Spleen (tissue), 13 donors: ENCODE measurements at places on chromosomes 16 and 17.
A peak's percentile ranks its signal among the peaks of the same experiment; 100 is the strongest.

- peak; percentile 67 for DNase-seq
Measured at GRCh38 chr16:57622361-57623250, 5.8 kb upstream of the ADGRG1 start.

DNA sequence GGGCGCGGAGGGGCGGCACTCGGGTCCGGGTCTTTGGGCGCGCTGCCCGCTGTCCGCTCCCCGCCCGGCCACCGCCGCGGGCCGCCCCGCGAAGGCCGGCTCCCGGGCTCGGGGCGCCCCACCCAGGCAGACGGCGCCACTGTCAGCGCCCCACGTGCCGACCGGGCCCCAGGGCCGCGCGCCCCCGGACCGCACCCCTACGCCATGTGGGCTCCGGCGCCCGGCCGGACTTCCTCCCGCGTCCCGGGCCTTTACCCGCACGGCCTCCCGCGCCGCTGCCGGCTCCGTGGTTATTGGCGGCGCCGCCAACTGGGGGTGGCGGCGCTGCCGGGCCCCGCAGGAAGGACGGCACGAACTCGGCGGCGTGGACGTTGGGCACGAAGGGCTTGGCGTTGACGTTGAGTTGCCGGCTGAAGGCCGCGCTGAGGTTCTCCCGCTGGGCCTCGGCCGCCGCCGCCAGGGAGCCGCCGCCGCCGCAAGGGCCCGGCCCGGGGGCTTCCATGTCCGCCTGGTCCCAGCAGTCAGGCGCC, 577 bp downstream of the GSPT1 start:
- peak; percentile 92 for DNase-seq

GRCh38 chr16:25097276-25097975, 14.1 kb upstream of the LCMT1 start:
- no peak for DNase-seq

DNA sequence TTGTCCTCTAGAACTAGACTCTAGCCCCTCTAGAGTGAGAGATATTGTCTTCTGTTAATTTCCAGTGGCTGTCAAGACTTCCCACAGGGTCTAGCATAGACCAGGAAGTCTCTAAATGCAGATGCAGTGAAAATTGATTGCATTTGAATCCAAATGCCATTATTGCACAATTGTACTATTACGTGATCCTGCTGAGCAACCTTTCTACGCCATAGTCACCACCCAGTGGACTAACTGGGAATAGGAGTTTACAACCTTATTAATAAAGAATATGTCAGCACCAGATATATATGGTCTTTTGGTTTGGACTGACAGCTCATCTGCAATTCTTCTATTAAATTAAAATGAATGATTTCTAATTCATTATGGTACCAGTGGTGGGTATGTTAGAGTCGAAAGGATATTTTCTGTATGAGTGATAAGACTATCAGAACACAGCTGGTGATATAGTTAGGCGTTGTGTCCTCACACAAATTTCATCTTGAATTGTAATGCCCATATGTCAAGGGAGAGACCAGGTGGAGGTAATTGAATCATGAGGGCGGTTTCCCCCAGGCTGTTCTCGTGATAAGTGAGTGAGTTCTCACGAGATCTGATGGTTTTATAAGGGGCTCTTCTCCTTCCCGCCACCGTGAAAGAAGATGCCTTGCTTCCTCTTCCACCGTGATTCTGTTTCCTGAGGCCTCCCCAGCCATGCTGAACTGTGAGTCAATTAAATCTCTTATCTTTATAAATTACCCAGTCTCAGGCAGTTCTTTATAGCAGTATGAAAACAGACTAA, 138.9 kb upstream of the CA10 start:
- DNase-seq: no peak

GRCh38 chr17:40791111-40791510, 8.6 kb downstream of the KRT28 start:
- no peak for DNase-seq

GRCh38 chr16:11452298-11452697, 107.0 kb downstream of the RMI2 start:
- DNase-seq: peak; percentile 41

- DNase-seq: no peak
Measured at GRCh38 chr17:10574324-10574723, 24.9 kb upstream of the MYH2 start.

GRCh38 chr16:85428168-85428898, 184.8 kb upstream of the GSE1 start:
- peak; percentile 85 for DNase-seq

DNA sequence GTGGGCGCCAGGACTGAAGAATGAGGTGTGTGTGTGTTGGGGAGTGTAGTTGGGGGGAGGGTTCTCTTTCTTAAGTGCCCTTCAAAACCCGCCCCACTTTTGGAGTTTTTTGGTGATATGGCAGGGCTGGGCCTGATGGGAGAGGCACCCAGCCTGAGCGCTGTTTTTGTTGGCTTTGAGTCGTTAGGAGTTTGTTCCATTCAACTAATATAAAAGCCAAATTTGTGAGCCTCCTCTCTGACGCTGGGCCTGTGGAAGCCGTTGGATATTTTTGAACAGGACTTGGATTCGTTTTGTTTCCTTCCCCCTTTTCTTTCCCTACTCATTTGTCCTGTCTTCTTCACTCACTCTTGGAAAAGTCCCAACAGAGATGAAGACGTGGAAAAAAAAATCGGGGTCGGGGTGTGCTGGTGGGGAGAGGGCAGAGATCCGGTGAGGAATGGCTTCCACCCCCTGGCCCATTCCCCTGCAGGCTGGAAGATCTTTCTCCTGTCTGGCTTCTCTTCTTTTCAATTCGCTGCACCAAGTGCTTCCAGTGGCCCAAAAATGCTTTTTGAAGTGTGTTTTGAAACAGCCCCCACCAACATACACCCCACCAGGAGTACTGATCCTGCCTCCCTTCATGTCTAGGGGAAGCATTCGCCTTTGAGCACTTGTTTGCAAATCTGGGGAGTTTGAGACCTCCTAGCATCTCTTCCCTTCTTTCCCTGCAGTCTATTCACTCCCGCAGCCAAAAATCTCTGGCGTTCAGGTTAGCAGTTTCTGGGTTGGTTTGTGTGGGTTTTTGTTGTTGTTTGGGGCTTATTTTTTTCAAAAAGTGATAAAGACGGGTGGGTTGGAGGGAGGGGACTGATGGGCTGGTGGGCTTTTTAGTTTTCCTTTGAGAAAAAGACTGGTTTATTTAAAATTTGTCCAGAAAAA, 2.6 kb downstream of the FZD2 start:
- no peak for DNase-seq

GRCh38 chr16:66093191-66093590, 273.3 kb upstream of the CDH5 start:
- DNase-seq: no peak

DNA sequence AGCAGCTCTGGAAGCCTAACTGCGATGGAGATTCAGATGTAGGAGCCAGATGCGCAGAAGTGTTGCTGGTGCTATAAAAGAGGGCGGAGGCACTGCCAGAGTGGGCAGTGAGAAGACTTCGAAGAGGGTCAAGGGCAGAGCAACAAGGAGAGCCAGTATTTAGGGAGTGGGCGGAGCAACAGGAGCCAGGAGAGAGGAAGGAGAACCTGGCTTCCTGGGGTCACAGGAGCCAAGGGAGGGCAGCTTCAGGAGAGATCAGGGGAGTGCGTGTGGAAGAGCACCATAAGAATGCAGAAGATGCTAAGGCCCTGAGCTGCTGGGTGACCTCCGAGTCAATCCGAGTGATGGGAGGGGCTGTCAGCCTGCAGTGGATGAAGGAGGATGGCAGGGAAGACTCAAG, 14.4 kb upstream of the MRPS23 start:
- DNase-seq: no peak

DNA sequence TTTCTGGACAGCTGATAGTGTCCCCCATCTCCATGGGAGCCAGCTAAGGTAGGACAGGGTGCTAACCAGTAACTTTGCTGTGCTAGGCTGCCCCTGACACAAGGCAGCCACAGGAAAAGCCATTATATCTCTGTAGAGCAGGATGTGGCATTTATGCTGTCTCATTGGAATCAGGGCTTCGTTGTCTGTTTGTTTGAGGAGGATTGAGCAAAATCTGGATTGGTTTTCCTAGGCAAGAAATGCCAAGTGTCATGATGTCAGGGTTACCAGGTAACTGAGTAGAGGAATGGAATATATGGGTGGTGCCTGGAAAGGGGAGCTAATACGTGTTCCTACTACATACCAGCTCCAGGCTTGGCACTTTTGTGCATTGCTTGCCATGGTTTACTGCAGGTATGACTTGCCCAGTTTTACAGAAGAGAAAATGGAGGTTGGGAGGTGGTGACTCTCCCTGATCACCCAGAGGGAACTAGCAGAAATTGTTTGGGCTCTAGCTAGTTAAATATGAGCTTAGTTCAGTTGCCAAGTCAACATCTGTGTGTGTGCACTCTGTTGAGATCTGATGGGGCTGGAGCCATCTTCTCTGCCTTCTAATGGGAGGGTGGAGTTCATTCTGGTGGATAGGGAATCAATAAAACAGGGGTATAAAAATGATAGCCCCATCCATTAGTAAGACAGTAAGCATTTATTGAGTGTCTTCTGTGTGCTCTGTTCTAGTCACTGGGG, 33.9 kb downstream of the GNAO1 start:
- DNase-seq: no peak

DNA sequence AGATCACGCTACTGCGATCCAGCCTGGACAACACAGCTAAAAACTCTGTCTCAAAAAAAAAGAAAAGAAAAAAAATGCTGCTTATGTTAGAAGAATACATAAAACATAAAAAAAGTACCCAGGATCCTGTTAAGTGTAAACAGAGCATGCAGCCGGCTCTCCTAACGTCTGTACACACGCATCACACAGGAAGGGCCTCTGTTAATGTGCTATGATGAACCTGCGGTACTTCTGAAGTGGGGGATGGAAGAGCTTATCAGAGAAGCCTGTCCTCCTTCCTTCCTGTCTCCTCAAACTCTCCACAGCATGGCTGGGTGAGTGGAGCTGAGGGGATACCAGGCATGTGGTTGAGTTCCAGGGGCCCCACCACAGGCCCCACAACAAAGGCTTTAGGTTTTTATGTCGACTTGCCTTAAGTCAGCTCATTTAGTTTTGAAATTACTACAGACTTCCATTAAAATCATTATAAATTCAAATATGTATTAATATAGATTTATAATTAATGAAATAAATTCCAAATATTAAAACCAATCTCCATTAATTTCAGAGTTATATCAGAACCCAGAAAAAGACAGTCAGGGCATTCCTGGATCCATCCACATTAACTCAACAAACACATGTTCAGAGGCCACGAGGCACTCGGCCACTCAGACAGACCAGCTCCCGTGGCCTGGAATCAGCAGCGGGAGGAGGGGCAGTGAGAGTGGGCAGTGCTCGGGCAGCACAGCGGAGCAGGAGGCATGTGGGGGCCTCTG, 11.7 kb downstream of the CCDC57 start:
- no peak for DNase-seq

DNA sequence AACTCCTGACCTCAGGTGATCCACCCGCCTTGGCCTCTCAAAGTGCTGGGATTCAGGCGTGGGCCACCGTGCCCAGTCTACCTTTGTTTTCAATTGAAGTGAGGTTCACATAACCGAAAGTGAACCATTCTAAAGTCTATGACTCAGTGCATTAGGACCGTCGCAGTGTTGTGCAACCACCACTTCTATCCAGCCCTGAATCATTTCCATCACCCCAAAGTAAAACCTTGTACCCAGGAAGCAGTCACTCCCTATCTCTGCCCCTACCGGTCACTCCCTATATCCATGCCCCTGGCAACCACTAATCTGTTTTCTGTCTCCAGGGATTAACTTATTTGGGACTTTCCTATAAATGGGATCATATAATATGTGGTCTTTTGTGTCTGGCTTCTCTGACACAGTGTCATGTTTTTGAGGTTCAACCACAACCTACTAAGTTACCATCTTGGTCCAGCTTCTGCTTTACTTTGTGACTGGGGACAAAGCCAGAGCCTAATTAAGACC, 28.3 kb upstream of the CDC42EP4 start:
- no peak for DNase-seq

DNA sequence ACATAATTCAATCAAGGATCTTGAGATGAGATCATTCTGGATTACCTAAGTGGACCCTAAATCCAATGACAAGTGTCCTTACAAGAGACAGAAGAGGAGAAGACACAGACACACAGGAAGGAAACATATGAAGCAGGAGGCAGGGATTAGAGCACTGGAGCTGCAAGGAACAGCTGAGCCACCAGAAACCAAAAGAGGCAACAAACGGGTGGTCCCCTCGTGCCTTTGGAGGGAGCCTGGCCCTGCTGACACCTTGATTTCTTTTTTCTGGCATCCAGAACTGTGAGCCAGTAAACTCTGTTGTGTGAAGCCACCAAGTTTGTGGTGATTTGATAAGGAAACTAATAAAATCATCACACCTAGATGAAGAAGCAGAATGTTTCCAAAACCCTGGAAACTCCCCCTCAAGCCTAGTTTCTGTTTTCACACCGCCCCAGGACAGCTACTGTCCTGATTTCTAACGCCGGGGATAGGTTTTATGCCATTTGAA, 115.2 kb downstream of the PITPNC1 start:
- no peak for DNase-seq

GRCh38 chr17:66655861-66656260, 179.1 kb upstream of the CACNG5 start:
- DNase-seq: no peak

DNA sequence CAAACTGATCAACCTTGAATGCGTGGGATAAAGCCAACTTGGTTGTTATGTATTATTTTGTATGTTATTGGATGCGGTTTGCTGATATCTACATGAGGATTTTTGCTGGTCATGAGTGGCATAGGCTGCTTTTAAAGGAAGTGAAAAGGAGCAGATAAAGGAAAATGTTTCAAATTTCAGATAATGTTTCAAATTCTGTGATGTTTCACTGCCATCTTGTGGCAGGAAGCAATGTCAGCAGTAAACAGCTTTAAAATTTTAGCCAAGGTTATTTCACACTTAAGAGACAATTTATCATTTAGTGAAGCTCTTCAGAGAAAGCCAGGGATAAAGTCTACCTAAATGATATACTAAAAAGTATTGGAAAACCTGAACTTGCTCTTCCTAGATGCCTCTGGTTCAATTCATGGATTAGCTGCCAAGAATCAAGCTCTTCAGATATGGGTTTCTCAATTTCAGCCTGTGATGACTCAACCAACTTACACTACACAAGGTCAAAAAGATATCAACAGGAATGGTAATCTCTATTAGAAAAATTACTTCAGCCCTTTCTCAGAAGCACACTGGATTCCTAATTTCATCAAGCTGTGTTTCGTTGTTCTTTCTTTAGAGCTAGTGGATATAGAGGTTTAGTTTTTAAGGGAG, 136.0 kb upstream of the C17orf78 start:
- no peak for DNase-seq

DNA sequence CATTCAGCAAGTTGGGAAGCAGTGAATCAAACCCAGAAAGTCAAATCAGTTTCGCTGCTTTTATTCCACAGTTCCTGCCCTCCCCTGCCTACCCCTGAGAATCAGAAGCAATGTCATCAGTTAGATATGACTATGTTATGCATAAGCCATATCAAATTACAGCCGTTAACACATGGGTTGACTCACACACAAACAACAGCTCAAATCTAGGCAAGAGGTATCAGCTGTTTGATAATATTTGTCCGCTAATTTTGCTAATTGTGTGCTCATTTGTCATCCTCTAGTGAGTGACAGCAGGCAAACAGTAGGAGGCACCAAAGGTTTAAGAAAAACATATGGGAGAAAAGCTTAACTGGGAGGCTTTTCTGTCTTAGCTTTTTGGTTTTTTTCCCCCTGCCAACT, 327.4 kb upstream of the CCL2 start:
- no peak for DNase-seq
